ENCODE measurements at places on chromosomes 6 and 20.

- no peak for DNase-seq
These were observed 837.1 kb downstream of the EPHA7 start for GRCh38 chr6:92582211-92582610.

DNA sequence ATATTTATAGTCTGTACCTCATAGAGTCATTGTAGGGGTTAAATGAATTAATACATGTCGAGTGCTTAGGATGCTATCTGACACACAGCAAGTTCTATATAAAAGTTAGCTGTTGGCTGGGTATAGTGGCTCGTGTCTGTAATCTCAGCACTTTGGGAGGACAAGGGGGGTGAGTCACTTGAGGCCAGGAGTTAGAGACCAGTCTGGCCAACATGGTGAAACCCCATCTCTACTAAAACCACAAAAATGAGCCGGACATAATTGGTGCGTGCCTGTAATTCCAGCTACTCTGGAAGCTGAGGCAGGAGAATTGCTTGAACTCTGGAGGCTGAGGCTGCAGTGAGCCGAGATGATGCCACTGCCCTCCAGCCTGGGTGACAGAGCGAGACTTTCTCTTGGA, 222.9 kb downstream of the UBE3D start:
- DNase-seq = peak; percentile 61

GRCh38 chr20:53146201-53146891, 174.2 kb downstream of the TSHZ2 start:
- DNase-seq = no peak

DNA sequence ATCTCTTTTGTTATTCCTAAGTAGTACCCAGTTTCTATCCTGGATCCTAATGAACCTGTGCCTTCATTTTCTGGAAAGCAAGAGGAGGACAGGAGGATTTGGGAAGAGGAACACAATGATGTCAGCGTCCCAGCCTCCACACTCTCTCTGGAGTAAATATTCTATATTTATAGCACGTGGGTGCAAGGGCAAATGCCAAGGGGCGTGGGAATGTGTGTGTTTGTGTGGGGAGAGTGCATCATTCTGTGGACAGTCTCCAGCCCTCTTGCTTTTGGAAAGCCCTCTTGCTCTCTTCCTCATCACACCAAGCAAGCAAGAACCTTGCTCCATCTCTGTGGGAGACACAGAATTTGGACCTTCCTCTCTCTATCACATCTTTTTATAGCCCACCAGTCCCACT, 103.2 kb upstream of the EMILIN3 start:
- DNase-seq = no peak

DNA sequence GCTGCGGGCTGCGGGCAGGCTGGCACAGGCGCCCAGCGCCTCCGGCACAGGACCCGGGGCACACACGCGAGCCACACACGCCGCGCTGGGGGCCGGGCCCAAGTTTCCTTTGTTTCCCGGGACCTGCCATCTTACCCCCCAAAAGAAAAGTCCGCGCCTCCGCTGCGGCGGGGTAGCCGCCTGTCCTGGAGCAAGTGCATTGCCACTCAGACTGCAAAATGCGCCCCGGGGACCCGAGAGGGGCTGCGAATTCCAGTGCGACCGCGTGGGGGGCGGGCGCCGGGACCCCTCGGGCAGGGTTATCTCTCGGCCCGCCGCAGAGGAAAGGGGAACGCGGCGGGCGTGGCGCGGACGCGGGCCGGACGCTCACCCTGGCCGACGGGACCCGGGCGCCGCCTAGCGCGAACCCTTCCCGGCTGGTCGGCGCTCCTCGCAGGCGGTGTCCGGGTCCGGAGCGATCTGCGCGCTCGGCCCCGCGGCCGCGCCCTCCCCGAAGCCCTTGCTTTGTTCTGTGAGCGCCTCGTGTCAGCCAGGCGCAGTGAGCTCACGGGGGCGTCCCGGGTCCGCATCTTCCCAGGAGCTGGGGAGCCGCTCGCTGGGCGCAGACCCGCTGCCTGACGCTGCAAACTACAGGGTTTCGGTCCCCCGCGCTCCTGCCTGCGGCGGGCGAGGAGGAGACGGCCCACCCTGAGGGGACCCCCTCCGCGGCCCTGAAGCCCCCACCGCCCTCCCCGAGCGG, 639 bp upstream of the CD24 start:
- peak; percentile 18 for DNase-seq

- DNase-seq = no peak
These were observed 147.8 kb downstream of the EDN3 start for GRCh38 chr20:59448196-59448595.

GRCh38 chr20:1920826-1921225, 25.6 kb downstream of the SIRPA start:
- DNase-seq = no peak

DNA sequence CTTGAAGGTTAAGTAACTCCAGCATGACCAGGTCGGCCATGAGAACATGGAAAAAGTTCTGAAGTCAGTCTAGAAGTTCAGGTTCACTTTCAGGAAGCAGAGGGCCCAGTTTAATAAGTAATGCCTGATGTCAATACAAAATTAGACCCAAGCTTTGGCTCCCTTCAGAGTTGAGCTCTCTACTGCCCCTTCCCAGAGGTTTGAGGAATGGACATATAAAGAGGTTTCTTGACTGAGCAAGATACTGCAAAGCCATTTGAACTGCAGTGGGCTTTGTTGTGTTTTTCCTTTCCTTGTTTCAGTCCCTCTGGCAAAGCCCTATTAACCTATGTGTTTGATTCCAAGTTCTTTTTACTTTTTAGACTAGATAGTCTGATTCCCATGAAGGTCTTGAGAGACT, 97.8 kb upstream of the PREP start:
- no peak for DNase-seq

- no peak for DNase-seq
These were observed 10.8 kb upstream of the SNHG17 start for GRCh38 chr20:38445901-38446425.

DNA sequence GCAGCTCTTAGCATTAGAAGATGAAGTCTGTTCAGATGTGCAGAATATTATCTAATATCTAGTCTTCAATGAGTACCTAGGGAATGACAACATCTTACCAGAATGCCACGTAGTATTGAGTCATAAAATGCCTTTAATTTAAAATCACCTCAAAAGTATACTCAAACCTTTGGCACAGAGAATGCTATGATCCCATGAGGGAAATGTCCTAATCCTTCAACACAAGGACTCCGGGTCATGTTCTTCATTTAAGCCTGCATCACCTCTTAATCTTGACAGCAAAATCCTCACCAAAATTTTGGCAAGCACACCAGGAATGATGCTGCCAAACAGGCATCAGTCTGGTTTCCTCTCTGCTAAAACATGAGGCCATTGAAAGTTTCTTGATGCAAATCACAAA, 23.6 kb upstream of the MARCKS start:
- DNase-seq = peak; percentile 73

DNA sequence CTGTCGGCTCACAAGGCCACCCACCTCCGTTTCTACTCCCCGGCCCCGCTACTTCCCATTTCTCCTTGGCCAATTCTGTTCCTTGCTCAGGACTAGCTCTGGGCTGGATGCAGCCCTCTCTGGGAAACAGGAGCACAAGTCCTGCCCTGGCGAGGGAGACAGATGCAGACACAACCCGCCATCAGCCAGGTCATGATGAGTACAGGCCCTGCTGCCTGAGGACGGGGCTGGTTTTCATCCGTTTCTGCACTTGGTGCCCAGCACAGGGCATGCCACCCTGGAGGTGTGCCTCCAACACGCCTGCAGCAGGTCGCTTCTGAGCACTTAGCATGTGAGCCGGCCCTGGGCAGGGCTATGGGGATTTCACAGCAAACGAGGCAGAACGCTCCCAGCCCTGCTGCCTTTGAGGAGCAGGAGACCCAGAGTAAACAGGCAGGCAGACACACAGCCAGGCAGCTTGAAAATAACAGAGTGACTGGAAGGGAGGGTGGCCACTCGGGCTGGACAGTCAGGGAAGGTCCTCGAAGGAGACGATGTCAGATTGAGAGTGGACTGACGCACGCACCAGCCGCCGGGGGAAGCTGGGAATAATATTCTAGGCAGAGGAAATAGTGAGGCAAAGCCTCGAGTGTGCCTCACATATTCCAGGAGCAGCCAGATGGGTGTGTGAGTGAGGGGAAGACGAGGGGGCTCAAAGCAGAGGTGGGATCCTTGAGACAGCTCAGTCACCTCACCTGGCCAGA, 21.2 kb upstream of the VSTM2L start:
- no peak for DNase-seq

DNA sequence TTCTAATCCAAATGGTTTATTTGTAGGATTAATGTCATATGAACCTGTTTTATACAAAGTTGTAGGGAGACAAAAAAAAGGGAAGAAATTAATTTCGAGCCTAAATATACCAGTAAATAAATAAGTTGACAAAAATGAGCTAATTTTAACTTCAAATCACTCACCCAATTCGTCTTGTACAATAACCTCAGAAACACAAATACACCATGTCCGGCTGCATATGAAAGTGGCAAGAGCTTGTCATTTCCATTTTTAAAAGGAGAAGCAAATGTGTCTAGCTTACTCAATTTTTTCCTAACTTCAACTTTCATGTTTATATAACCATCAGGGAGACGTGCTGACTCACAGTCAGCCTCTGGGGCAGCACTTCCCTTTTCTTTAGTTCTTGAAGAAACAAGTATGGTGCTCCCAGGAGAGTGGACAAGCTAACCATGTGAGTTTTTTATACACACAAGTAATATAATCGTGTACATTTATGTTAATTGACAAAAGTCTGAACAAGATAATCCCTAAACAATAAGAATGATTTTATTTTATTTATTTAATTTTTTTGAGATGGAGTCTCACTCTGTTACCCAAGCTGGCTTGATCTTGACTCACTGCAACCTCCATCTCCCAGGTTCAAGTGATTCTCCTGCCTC, 55.5 kb upstream of the SGK1 start:
- peak; percentile 93 for DNase-seq

DNA sequence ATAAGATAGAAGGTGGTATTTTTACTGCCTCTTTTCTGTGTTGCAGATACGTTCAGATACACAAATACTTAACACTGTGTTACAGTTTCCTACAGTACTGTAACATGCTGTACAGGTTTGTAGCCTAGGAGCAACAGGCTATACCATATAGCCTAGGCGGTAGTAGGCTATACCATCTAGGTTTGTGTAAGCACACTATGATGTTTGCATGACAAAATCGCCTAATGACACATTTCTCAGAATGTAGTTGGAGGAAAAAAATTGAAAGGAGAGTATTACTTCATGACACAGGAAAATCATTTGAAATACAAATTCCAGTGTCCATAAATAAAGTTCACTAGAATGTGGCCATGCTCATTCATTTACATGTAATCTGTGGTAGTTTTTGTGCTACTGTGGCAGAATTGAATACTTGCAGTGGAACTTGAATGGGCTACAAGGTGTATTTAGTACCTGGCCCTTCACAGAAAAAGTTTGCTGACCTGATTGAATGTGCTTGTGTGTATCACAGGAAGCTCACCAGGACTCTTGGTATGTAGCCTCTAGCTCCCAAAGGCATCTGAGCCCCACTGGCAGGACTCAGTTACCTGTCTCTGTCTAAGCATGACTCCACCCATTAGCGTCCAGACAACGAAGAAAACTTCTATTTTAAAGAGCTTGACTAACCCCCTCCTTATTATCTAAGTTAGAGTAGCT, 18.8 kb downstream of the TOP1 start:
- DNase-seq = no peak

GRCh38 chr6:99111590-99111989, 163.8 kb upstream of the FBXL4 start:
- DNase-seq = no peak

DNA sequence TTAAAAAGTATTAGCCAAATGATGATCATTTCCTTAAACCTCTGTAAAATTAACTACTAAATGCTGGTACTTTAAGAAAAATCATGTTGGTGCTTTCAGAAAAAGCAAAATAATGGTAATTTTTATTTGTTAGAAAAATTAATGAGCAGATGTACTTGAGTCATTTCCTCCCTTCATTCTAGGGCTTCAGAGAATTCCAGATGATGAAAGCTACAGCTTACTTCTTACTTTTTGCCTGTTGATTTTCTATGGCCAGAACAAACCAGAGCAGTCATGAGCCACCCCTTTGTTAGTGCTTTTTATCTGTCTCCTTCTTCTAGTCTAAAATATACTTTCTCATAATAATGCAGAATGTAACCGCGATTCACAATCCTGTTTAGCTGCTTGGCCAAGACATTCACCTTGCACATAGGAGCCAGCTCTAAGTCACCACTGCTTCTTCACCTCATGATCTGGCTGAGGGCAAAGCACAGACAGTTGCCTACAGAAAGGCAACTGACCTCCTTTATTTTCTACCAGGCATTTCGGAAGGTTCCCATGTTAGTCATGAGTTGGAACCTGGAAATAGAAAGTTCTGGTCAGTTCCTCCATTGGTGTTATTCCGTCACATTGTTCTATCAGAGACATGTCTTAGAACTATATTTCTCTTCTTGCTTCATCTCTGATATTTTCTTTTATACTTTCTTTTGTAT, 43.5 kb upstream of the TINAG start:
- peak; percentile 62 for DNase-seq

DNA sequence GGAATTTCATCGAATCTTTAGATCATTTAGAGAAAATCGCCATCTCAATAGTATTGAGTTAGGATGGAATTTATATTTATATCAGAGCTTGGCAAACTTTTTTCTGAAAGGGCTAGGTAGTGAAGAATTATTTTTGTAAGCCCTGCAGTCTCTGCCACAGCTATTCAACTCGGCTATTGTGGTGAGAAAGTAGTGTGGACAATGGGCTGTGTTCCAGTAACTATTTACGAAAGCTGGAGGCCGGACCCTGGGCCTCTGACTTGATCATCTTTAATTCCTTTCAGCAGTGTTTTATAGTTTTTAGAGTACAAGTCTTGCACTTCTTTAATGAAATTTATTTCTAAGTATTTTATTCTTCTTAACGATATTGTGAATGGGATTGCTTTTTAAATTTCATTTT, 201.5 kb downstream of the FARS2 start:
- peak; percentile 15 for DNase-seq

DNA sequence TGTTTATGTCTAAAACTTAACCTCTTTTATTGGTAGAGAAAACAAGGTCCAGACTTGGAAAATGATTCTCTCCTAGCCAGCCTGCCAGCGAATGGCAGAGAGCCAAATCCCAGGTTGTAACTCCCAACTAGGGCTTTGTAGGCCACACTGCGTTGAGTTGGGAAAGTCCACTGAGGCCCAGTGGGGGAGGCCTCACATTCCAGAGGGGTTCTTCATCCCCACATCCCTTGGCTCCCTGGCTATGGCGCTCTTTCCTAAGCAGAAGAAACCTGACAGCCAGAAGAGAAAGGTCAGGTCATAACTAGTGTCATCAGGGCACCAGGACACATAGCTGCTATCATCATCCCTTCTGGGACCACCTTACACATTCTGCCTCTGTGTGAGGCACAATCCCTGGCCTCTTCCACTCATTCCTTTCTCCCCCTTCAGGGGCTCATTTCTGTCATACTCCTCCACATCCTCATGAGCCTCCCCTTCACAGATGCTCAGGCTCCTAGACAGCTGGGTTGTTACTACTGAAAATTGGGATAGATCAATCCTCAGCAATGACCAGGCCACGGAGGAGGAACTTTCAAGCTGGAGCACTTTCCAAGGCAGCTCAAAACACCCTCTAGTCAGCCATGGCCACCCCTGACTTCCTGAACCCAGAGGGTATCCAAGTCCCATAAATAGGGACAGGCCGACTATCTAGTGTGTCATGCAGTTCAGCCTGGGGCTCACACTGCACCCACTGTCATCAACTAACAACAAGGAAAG, 48.6 kb downstream of the TCP11 start:
- DNase-seq = peak; percentile 72
